ENCODE measurements at places on chromosomes 12 and 14.

DNA sequence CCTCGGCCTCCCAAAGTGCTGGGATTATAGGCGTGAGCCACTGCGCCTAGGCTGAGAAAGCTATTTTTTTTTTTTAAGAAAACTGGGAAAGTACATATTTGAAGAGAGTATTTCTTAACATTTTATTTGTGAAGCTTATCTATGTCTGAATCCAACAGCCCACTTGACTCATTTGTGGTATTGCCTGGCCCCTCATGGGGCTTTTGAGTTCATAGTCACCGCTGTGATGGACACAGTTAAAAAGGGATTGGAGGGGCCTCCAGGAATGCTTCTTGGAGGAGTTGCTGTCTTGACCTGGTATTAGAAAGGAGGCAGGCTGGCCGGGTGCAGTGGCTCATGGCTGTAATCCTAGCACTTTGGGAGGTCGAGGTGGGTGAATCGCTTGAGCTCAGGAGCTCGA, 26.5 kb downstream of the BCL7A start:
- DNase-seq, result no peak

GRCh38 chr14:74147571-74147970, 62.8 kb downstream of the LIN52 start:
- DNase-seq, result no peak

- no peak for DNase-seq
Measured at GRCh38 chr12:19841451-19841850, 402.2 kb downstream of the AEBP2 start.

DNA sequence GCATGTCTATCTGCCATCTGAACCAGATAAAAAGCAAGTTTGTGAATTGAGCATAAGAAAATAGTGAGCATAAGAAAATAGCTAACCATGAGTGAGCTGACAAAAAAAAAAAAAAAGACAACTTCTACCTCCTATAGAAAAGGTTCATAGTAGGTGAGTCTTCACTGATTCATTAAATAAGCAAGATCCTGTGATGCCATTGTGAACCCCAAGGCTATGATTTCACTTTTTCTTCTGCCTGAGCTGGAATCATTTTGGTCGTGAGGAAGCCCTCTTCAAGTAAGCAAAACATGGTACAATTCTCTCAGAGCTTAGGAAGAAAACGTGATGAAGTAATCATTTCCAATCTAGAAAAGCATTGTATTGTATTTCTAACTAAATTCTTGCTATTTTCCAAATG, 1.2 kb downstream of the PIK3C2G start:
- no peak for DNase-seq

Data from stimulated activated effector memory CD8-positive, alpha-beta T cell treated with anti-CD3 and anti-CD28 coated beads, Interleukin-12 subunit alpha, Interleukin-12 subunit beta, amount 100 ng/mL, for 72 hours (primary cell).